Sigmoid colon (tissue), 7 donors: ENCODE measurements at places on chromosomes 4 and X. TPM values are rescaled to one million over a fixed set of nuclear protein-coding genes. Genes with fewer than 3 reads are reported as not detected.

- DNase-seq: no peak
Observed at GRCh38 chr4:82213485-82214417, 160.0 kb downstream of the HNRNPD start.

GRCh38 chr4:72326692-72327632 is 242.1 kb downstream of the ADAMTS3 start:
- no peak for DNase-seq

DNA sequence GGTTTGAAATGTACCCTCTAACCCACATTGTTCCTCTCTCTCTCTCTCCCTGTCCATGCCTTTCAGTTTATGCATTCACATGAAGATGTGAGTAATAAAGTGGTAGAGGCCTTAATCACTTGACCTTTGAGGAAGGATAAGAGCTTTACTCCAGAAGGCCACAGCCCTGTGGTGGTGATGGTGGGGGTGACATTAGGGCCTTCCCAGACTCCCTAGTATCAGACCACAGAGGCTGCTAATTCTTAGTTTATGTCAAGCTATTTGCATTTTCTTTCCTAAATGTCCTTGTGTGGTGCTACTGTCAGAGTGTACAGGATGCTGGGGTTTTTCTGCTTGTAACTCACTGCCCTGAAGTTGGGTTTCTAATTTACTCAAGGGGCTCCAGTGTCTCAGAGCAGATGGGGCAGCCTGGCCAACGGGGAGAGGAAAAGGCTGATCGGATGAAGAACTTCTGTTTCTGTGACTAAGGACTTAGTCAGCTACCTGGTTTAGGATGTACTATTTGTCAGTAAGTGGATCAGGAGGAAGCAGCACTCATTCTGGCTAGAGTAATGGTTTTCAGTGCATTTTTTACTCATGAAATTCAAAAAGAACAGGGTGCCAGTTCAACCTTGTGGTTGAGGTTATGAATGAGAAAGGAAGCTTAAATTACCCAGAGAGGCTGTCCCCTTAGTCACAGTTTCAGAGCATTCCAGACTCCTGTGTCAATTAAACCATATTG is 509.6 kb upstream of the DIPK2B start:
- no peak for DNase-seq

DNA sequence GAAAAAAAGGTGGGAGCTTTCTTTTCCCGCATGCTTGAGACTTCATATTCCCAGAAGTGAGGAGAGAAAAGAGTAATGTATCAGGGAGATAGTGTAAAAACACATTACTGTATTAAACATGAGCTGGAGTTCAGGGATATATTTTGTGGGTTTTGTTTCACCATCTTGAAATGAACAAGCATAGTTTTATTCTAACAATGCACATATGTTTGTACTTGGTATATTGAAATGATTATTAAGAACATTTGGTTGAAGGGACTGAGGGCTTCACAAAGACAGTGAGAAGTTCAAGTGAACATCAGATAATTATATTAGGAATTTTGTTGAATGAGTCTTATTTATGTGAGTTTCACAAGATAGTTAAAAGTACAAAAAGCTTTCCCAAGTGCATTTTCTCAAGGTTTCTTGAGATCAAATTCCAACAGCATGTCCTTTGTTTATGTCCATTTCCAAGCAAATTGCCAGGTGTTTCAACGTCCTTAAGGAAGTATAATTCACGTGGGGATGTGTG is 368.8 kb downstream of the ANKRD50 start:
- no peak for DNase-seq

Gene FAM53A
- polyA plus RNA-seq: 0.23 TPM
